GM19239 (cell line): ENCODE measurements at places on chromosomes 11 and 22.

DNA sequence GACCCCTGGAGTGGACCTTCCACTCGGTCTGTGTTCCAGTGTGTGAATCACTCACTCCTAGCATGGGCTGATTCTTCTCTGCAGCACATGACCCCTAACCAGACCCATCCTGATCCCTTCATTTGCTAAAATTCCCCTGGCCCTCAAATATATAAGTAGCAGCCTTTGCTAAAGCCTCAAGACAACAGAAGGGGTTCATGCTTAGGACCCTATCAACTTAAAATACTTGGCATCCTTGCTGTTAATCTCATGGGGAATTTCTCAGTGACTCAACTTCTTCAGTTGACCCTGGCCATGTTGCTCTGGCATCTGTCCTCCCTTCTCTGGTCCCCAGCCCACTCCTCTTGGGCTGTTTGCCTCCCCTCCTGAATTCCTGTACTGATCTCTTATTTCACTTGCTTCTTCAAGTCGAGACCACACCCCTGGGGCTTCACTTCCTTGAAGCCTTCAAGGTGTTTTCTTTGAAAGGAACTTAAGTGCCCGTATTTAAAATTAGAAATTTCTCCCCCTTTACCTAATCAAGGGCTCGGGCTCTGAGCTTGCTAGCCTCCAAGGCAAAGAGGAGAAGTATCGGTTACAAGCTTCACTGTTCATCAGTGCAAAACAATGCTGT is 23.6 kb downstream of the NNMT start:
- no peak for DNase-seq

DNA sequence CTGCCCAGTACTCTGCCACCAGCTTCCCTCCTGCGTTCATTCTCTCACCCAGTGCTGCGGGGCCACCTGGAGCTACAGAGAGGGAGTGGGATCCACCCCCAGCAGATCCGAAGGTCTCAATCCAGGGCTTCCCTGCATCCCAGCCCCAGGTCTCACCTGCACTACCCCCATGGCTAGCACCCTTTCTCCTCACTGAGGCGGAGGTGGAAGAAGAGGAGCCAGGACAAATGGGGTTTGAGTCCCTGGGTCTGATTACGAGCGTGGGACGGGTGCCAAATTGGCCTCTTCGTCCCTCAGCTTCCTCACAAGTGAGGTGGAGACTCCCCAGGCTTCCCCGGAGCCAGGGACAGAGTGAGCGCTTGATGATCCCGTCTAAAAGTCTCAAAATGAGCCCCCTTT is 64.2 kb downstream of the NFAM1 start:
- no peak for DNase-seq

- DNase-seq = no peak
Measured at GRCh38 chr11:46969379-46969778, 32.8 kb downstream of the CSTPP1 start.

GRCh38 chr11:112156956-112157766 is 6.7 kb downstream of the IL18 start:
- no peak for DNase-seq

DNA sequence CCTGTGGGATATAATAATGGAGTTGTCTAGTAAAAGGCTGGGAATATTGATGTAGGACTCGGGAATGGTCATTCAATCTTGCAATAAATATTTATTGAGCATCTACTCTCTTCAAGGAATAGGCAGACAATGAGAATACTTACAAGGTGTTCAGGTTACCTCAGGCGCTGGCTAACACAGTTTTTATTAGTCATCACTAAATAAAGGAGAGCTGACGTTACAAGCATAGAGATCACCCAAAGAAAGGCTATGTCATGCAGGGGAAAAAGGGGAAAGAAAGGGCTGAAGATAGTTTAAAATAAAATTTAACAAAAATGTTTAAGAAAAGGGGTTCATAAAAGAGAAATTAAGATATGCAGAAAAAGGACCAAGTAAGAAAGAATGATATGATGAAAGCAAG is 15.8 kb upstream of the CTSC start:
- DNase-seq = no peak
